ENCODE measurements at places on chromosomes 2 and 18. TPM values are rescaled to one million over a fixed set of nuclear protein-coding genes. Genes with fewer than 3 reads are reported as not detected.

The LIMS3 gene
- 6.1 TPM for total RNA-seq

The MYL12A gene
- 733 TPM for total RNA-seq

The ZNF521 gene
- total RNA-seq: 35.7 TPM

The GRHL1 gene
- 1.3 TPM for total RNA-seq

The NMUR1 gene
- not detected for total RNA-seq

The SULT6B1 gene
- total RNA-seq: not detected

The SLC9A4 gene
- total RNA-seq: not detected

The CD207 gene
- not detected for total RNA-seq

The GPR75 gene
- total RNA-seq: 2.4 TPM

The LIMS2 gene
- 7.8 TPM for total RNA-seq

GRCh38 chr2:715854-716560 lies 38.8 kb upstream of the TMEM18 start:
- peak; percentile 29 for DNase-seq

GRCh38 chr2:238285653-238286082 lies 2.7 kb downstream of the PER2 start:
- DNase-seq: peak; percentile 94

DNA sequence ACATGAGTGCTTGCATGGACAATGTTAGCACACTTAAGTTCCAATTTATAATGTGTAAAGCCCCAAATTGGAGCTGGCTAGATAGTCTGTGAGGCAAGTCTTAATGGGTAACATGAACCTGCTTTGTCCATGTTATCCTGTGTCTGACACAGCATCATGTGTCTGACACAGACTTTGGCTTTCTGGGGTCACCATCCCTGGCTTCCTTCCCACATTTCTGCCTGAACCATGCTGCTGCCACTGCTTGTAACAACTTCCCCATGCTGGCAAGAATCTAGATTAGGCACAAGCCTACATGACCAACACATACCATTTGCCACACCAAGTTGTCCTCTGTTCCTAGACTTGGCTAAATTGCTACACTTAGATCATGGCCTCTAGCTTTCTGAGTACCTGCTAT lies 49.8 kb upstream of the ZBTB7C start:
- DNase-seq: no peak

DNA sequence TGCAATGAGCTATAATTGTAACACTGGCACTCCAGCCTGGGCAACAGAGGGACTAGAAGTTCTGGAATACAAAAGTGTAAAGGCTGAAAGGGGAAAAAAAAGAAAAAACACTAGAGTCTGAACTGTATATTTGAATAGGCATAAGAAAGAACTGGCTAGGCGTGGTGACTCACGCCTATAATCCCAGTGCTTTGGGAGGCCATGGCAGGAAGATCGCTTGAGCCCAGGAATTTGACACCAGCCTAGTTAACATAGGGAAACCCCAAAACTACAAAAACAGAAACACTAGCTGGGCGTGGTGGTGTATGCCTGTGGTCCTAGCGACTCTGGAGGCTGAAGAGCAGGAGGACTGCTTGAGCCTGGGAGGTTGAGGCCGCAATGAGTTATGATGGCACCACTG lies 70.6 kb downstream of the SAP130 start:
- DNase-seq: no peak

- no peak for DNase-seq
Measured at GRCh38 chr2:23418056-23418455, 33.1 kb downstream of the KLHL29 start.

GRCh38 chr2:214492152-214492551 lies 81.3 kb downstream of the VWC2L start:
- DNase-seq: no peak

DNA sequence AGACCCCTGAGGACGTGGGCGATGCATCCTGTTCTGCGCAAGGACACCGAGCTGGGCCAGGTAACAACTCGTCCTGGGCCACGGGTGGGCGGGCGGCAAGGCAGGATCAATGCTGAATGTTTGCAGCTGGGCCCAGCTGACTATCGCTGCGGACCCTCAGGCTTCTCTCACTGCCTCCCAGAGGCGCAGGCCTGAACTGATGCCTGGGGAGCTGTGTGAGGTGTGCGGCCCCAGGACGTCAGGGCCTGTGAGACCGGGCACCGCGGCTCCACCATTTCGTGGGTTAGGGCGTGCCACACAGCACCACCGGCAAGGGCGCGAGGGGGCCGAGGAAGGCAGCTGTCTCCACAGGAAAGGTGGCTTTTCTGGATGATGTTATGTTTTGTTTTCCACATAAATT lies 307.4 kb downstream of the NDUFA10 start:
- DNase-seq: no peak

DNA sequence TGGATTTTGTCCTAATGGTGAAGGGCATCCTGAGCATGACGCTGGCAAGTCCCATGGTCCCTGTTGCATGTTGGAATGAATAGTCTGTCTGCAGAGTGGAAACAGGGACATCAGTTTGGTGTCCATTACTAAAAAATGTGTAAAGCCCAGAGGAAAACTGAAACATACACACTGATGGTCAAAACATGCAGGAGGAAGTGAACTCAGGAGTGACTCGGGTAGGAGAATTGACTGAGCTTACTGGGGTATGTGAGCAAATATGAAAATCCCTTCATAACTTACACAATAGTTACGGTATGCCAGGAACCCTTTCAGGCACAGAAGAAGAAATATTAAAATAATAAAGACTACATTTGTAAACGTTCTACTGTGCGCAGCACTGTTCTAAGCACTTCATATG lies 5.6 kb upstream of the SOX11 start:
- no peak for DNase-seq

GRCh38 chr2:25176541-25177181 lies 8.3 kb upstream of the POMC start:
- DNase-seq: no peak

DNA sequence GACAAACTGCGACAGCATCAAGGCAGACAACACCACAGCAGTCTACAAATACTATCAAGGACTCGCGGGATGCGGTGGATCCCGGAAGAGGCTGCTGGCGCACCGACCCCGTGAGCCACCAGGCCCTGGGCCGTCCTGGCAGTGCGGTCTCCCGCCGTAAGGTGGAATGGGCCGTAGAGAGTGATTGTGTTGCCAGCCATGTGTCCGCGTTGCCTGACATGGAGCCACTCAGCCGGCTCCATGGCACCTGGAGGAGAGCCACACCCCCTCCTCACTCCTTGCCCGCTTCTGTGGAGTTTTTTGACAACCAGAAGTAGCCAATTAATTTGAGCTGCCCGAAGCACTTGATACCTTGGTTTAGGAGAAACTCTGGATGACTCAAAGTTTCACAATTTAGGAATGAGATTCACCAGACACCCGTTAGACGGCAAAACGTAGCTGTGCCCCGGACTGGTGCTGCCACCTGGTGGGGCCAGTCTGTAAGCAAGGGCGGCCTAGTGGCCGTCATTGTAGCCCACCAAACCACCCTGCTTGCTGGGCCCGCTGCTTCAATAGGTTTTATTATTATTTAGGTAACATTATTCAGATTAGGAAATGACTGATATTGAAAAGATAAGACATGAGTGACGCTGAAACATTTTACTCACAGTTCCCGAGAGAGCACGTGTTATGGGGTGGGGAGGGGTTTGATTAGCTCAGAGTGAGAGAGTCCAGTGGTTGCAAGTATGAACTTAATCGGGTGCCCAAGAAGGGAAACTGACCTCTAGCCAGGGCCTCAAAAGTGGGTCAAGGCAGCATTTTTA lies 10.2 kb upstream of the IMP4 start:
- peak; percentile 89 for DNase-seq

DNA sequence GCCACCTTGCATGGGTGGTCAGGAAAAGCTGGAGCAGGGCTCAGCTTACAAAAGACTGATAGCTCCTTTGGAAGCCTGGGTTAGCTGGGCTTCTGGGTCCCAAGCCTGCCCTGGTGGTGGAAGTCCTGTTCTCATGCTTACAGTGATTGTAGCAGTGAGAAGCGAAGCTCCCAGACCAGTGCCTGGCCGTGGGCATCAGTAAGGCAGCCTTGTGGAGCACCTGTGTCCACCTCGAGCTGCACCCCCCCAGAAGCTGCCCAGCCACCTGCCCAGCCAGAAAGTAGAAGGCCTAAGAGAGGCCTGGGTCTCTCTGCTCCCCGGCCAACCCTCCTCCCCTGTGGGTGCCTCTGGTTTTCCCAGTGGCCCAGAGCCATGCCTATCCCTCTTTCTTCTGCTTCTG lies 10.5 kb downstream of the GLI2 start:
- DNase-seq: no peak

DNA sequence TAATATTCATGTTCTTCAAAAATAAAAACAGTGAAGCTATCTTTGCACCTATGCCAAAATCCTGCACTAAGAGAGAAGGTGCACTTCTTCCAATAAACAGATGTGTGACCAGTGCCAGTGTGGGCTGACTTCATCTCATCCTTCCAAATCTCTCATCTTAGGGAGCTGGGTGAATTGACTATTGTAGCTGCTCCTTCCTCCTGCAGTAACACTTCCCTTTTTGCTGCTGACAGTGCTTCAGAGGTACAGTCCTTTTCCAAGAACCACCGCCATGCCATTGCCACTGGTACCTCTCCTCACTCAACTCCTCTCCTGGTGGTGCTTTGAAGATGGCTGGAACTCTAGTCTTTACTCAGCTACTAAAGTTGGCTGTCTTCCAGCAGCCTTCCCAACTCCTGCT lies 42.1 kb upstream of the ARHGAP25 start:
- no peak for DNase-seq

- DNase-seq: no peak
Measured at GRCh38 chr18:76499637-76500340, 4.7 kb upstream of the ZNF516 start.

GRCh38 chr18:50527636-50528307 lies 32.1 kb upstream of the MAPK4 start:
- DNase-seq: no peak

GRCh38 chr2:83967854-83968253 lies 491.2 kb downstream of the SUCLG1 start:
- no peak for DNase-seq

- DNase-seq: no peak
Measured at GRCh38 chr2:68745006-68745405, 10.4 kb downstream of the ARHGAP25 start.

DNA sequence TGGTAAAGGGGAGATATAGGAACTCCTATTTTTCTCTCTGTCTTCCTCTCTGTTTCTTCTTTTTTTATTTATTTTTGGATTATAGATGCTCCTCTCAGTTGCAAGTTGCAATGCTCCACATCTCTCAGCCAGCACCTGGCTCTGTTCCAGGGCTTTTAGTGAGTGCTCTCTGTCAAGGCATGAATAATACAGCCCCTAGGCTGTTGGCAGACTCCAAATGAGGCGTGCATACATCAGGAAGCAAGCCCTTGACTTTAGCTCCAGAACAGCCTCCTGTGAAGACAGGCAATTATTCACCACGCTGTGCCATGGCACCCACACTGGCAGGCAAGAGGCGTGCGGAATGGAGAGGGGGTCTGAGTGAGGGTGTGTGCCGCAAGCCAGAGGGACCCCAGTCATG lies 228.1 kb upstream of the PXDN start:
- peak; percentile 34 for DNase-seq

- no peak for DNase-seq
Measured at GRCh38 chr2:215392687-215393270, 43.1 kb downstream of the FN1 start.

- DNase-seq: no peak
Measured at GRCh38 chr2:61161888-61162287, at the start of gene C2orf74. C2orf74 (plus strand) TSS chr2:61162188; CDS start chr2:61162515, 327 bp downstream.

DNA sequence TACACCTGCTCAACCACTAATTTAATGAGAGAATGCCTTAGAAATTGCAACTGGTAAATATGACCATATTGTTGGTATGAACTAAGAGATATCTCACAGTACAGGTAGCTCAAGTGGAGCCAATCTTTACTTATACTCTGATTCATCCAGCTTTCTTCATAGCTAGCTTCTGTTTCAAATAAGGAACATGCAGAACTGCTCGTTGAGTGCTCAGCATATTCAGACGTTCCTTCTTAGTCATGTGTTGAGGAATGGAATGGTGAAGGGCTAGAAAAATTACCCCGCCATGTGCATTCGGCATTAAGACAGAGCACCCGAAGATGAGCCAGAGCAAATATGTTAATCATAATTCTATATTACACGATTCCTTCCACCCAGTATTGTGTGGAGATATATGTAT lies 144.0 kb upstream of the VRK2 start:
- no peak for DNase-seq

DNA sequence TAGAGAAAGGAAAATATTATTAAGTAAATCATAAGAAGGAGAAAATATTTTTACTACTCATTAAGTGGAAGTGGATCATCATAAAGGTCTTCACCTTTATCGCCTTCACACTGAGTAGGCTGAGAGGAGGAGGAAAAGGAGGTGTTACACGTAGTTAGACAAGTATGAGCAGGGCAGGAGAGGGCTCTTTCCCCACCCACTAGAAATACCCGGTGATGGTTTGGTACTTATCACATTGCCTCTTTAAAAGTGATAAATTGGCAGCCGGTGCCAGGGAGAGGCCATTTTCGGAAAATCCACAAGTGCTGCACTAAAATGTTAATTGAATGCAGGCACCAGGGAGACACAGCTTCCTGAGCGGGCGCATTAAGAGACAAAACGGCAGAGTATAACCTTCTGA lies 598.7 kb upstream of the SOX11 start:
- no peak for DNase-seq

All from fibroblast of the aortic adventitia (primary cell).